ENCODE measurements at places on chromosomes 13 and 19.

- DNase-seq = no peak
Observed at GRCh38 chr13:51811920-51812451, 8.0 kb upstream of the DHRS12 start.

- DNase-seq = no peak
Observed at GRCh38 chr13:72383646-72384045, 343.8 kb downstream of the MZT1 start.

- no peak for DNase-seq
Observed at GRCh38 chr13:100537486-100537885, 51.1 kb downstream of the GGACT start.

- no peak for DNase-seq
Observed at GRCh38 chr19:57611113-57611512, 2.9 kb upstream of the ZNF134 start.

DNA sequence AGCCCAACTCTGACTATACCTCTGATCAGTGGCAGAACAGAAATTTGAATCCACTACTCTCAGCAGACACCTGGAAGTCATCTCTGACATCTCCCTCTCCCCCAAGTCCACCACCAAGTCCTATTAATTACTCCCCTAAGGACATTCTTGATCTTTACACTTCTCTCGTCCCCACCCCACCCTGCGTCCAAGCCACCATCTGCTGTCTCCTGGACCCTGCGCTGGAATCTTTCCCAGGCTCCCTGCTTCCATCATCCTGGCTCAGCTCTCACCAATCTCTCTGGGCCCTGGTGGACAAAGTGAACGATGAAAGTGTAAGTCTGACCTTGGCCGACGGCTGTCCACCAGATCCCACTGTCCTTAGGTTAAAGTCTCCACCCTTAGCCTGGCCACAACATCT, 145.6 kb upstream of the GJB6 start:
- DNase-seq = no peak

All from uterus (tissue), 4 donors.